ENCODE measurements at places on chromosomes 7 and 10. TPM values are rescaled to one million over a fixed set of nuclear protein-coding genes. Genes with fewer than 3 reads are reported as not detected.

PDE1C gene
- total RNA-seq, result 4.2 TPM

PTEN gene
- total RNA-seq, result 85.8 TPM

SPAM1 gene
- not detected for total RNA-seq

TMEM196 gene
- total RNA-seq, result not detected
